ENCODE measurements at places on chromosomes 13 and 19.

GRCh38 chr19:35963514-35963913, 27.3 kb downstream of the LRFN3 start:
- peak; percentile 60 for DNase-seq

DNA sequence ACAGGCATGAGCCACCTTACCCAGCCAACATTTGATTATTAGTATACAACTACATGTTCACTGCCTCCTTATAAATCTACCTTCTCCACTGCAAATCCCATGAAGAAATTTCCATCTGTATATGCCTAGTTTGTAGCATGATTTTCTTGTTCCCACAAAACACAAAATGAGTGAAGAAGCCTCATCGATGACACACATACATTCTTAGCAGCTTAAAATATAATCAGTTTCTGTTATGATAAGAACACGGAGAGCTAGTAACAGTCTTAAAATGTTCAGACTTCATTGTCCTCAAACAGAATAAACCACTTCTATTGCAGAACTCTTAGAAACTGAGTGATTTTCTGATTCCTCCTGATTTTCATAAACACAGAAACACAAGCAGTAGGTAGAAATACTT, 740.5 kb downstream of the PCDH9 start:
- DNase-seq, result no peak

GRCh38 chr19:52007451-52007805, 583 bp downstream of the ZNF615 start:
- DNase-seq, result no peak

- DNase-seq, result no peak
Observed at GRCh38 chr13:20825477-20825875, 51.7 kb upstream of the EEF1AKMT1 start.

- DNase-seq, result no peak
Observed at GRCh38 chr19:38557205-38557799, 60.5 kb downstream of the MAP4K1 start.

- DNase-seq, result no peak
Observed at GRCh38 chr19:10344780-10345179, 5.4 kb upstream of the ICAM3 start.

DNA sequence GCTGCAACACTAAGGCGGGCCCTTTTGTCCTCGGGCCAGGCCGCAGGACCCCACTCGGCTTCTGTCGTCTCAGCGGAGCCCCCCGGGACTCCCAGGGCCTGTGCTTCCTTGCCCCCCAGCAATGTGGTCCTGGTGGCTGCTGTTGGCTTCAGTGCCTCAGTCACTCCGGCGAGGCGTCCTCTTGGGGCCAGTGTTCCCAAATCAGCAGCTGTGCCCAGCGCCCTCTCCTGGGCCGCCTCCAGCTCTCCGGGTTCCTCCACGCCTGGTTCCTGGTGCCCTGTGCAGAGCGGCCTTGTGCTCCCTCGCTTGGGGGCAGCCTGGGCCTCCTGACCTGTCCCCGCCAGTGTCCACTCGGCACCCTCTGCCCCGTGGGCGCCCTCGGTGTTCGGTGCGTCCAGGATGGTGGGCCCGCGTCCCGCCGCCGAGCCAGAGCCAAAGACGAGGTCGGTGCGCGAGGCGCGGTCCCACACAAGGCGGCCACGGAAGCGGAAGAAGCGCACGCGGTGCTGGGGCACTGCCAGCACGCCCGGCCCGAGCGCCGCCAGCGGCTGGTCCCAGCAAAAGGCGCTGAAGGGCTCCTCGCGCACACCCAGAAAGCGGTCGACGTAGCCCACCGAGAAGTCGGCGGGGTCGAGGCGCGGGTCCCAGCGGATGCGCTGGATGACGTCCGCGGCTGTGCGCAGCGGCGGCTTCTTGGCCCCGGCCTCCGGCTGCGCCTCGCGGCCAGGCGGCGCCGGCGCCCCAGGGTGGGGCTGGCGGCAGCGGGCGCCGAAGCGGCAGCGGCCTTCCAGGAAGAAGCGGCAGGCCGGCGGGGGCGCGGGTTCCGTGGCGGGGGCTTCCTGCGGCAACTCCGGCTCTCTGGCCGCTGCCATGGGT, 685 bp downstream of the LENG9 start:
- DNase-seq, result no peak

DNA sequence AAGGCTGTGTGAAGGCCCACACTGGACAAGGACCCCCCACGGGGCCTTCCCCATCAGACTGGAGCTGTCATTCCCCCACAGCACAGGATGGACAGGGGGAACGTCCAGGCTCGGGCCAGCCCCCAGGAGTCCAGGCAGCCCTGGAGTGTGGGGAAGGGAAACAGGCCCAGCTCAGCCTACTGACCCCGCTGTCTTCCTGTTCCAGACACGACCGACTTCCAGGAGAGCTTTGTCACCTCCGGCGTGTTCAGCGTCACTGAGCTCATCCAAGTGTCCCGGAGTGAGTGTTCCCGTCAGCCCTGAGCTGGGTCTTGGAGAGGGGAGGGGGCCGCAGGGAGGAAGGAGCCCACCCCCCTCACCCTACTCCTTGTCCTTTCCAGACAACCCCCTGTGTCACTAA, 47.0 kb downstream of the SMIM24 start:
- no peak for DNase-seq

DNA sequence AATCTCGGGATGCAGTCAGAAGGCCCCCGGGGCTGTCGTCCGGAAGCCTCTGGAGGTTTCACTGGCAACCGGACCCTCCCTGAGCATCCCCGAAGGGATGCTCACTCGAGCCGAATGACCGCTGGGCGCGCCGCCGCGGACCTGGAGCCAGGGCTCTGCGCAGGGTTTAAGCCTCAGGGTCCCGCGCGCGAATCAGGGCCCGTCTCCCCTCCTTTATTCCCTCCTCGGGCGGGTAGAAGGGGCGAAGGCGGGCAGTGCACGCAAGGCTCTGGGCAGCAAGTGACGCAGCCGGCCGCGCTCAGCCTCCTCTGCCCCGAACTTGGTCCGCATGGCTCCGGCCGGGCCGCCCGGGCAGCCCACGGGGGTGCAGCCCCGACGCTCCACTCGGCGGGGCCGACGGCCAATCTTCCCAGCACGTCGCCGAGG, 572 bp downstream of the SHISA2 start:
- DNase-seq, result no peak

DNA sequence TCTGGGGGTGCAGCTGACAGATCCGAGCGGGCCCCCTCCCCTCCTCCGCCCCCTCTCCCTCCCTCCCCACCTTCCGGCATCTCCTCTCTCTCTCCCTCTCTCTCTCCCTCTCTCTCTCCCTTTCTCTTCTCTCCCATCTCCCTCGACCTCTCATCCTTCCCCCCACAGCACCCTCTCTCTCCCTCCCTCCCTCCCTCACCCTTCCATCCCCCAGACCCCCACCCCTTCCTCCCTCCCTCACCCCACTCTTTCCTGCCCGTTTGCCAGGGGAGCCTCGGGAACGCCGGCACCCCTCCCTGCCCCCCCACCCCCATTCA, 666 bp downstream of the CELF5 start:
- DNase-seq, result no peak

- peak; percentile 53 for DNase-seq
Observed at GRCh38 chr19:50214699-50215543, 11.5 kb downstream of the MYH14 start.

GRCh38 chr19:14113762-14114414, 3.7 kb downstream of the PRKACA start:
- DNase-seq, result no peak

DNA sequence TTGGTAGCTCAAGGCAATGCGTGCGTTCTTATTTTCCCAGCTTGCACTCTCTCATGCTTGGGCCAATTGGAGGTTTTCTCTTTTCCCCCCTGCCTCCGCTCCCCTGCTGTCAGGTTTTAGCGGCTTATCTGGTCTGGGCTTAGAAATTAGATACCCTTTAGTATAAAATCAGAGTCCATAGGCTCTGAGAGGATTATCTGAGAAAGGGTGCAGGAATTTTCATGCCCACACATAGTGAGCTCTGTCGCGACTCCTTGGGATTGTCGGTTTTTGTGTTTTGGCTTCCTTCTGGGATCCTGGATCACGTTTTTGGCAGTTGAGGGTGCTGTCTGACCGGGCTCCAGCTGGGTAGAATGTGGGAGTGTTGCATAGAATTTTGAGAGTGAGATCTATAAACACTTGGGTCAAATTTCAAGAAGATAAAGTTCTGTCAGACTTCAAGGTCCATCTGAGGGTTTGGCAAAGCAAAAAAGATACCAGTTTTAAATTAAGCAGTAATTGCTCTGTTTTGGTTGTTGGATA, 12.4 kb downstream of the CHAF1A start:
- no peak for DNase-seq

- no peak for DNase-seq
Observed at GRCh38 chr19:46715975-46716671, 791 bp downstream of the PRKD2 start.

DNA sequence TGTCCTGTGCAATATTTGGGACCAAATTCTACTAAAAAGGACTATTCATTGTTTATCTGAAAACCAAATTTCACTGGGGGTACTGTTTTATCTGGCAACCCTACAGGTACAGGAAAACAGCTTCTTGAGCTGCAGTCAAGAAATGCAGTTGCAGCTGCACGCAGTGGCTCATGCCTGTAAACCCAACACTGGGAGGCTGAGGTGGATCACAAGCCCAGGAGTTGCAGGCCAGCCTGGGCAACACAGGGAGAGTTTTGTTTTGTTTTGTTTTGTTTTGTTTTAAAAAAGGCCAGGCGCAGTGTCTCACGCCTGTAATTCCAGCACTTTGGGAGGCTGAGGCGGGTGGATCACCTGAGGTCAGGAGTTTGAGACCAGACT, 11.6 kb upstream of the ZSCAN1 start:
- no peak for DNase-seq

- DNase-seq, result no peak
Observed at GRCh38 chr13:49240017-49240416, 7.7 kb upstream of the CDADC1 start.

DNA sequence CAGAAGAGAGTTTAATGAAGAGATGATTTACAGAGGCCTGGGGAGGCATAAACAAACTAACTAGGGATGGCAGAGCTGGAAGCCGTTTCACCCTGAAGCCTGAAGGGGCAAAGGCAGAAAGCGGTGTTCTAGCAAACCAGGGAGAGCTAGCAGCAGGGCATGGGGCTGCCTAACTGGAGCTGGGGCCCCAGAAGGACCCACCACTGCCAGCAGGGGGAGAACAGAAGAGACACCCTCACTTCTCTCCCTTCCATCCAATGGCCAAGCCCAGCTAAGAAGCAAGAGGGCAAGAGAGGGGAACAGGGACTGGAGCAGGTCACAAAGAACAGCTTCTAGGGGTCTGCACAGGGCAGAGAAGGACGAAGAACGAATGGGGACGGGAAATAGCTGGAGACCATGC, 195.5 kb downstream of the KATNAL1 start:
- DNase-seq, result no peak

DNA sequence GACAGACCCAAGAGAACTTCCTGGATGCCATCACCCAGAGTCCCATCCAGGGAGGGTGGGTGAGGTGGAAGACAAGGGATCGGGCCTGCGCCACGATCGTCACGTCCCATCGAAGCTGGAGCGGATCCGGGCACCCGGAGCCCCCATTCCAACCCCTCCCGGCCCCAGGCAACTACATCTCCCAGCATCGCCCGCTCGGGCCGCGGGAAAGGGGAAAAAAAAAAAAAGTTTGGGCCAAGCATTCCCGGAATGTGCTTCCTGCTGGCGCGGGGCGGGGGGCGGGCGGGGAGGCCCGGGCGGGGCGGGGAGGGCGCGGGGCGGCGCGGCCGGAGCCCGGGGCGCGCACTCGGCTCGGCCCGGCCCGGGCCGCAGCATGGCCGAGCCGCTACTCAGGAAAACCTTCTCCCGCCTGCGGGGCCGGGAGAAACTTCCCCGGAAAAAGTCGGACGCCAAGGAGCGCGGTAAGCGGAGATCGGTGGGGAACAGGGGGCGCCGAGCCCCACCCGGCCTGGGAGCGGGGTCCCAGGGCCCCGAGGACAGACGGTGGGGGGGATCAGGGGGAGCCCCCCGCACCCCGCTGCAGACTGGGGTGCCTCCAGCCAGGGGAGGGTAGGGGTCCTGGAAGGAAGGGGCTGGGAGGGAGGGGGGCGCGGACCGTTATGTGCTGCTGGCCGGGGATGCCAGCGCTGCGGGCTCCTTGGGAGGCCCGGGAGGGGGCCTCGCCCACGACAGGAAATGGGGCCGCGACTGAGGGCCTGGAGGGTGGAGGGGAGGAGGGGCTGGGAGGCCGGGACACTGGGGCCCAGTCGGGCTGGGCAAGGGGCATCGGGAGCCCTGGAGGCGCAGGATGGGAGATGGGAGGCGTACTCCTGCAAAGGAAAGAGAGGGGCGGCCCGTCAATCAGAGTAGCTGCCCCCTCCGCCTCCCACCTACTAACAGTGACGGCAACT, at the start of gene SYDE1:
Gene SYDE1, plus strand, starts transcription at position 341 of the 950 bp plus-strand sequence. Its CDS starts 33 bp downstream, at position 374.
- peak; percentile 47 for DNase-seq

DNA sequence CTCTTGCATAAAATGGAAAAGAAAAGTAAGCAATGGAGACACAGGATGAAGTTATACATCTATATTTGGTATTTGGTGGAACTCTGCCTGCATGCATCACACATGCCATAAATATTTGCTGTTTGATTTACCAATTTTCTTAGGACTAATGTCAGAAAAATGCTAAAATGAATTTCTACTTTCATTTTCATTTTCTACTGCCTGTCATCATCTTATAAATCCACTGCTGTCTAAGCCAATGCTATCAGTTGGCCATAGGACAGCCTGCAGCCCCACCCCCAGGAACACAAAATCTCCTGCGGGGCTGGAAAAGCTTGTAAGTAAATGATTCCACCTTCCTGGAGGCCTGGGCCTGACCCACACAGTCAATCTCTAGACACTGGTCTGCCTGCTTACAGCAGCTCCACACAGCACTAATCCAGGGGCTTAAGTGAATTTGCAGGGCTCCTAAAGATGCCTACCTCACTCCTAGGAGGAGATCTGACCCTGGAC, 122.0 kb downstream of the ENOX1 start:
- DNase-seq, result no peak

GRCh38 chr13:44271915-44272341, 101.7 kb upstream of the SERP2 start:
- no peak for DNase-seq

DNA sequence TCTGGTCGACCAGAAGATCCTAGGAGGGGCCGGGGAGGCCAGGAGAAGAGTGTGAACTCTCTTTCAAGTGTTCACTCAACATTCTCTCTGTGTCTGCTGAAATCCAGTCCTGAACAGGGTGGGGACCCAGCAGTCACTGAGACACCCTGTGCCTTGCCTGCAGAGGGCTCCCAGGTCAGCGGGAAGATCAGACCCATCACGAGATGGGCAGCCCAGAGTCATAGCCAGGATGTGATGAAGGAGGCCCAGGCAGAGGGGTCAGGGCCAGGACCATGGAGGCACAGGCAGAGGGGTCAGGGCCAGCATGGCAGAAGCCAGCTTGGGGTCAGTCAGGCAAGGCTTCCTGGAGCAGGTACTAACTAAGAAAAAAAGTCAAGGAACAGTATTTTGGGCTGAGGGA, 9.4 kb downstream of the NUMBL start:
- no peak for DNase-seq
